ENCODE measurements at places on chromosomes 16 and 17.

DNA sequence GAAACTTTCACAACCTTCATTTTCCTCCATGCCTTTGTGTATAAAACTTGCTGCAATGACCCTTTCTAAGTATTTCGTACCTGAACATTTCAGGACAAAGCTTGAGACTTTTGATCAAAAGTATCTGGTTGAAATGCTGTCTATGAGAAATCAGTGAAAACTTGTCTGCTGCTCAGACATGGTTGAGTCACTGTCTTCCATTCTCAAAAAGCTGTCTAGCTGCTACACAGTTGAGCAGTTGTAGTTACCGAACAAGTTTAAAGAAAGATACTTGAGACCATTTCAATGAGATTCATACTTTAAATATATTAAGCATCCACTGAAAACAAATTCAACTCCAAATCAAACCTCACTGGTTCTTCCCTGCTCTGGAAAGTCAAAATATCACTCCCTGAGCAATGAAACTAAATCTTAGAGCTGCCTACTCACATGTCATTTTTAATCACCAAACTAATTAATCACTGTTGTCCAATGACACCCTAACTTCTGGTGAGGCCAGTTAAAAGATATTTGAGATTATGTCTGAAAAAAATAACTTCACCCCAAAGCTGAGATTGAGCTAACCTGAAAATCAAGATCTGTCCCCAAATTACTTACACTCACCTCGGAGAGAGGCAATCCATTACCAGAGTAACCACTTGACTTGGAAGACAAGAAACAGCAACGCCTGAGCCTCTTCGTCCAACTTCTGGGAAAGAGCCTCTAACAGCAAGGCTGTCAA, 488 bp downstream of the TMEM100 start:
- no peak for DNase-seq

- DNase-seq, result no peak
Measured at GRCh38 chr17:41586863-41587495, at the start of gene KRT14. KRT14 (minus strand) TSS chr17:41586895; CDS start chr17:41586834, 61 bp downstream.

DNA sequence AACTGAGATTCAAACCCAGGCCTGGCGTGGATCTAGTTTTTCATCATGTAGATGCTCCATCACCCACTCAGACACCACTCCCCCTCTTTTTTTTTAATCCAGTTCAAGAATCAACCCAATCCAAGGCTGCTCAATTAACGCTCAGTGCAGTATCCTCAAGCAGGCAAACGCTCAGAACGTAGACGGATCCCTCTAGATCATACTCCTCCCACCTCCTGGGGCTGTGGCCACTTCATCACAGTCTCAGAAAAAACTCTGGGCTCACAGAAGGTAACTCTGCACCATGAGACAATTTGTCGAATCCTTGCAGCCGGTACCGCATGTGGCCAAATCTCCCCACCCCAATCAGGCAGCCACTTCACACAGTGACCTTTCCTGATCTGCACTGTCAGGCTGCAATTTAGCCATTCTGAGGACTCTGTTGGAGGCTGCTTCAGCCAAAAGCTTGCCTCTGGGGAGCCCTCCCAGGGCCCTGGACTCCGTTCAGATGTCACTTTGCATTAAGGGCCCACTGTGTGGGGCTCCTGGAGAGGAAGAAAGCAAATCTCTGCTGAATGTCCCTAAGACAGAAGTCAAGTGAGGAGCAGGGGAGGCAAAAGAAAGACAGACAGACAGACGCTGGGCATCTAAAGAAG, 183.5 kb downstream of the XYLT1 start:
- no peak for DNase-seq

DNA sequence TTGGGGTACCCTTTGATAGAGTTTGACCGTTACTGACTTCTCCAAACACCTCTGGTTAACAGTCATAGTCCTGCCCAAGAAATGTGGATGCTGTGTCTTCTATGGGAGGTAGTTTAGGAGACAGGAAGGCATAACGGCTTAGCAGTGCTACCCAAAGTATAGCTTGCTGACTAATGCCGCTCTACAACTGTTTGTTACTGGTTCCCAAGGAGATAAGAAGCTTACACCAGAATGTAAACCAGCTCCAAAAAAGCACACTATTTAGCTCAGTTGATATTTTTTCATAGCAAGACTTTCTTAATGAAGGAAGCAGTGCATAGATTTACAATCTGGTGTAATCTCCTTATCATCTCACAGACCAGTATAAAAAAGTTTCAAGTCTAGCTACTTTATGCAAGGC, 95.7 kb downstream of the HS3ST3B1 start:
- no peak for DNase-seq

DNA sequence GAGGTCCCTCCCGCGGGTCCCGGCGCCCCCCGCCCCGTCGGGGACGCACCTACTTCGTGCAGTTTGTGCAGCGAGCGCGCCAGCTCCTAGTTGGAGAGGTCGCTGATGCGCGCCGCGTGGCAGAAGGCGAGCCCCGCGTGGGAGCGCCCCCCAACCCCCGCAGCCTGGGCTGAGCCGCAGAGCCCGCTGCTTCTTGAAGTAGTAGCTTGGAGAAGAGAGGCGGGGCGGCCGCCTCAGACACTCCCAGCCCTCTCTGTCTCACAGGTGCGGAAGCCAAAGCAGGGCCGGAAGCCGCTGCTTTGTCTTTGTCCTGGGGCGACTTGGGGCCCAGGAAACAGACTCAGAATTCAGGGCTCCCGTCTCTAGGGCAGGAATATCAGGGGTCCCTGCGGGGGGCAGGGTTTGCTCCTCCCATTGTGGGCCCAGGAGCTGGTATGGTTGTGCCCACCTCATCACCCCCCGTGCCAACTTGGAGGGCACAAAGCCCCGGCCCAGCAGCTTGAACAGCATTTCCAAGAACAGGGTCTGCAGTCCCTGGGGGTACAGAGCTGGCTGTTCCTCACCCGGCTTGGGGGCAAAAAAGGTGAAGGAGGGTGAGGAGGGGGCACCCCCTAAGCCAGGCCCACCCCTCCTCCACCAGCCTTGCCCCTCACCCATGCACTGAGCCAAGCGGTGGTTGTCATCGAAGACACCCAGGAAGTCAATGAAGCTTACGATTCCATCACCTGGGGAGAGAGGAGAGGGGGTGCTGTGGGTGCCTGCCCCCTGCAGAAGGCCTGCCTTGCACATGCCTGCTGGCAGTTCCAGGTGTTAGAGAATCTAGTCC, 13.5 kb downstream of the SPATA32 start:
- DNase-seq, result no peak

- DNase-seq, result no peak
Measured at GRCh38 chr17:38797828-38798227, 1.5 kb downstream of the PIP4K2B start.

DNA sequence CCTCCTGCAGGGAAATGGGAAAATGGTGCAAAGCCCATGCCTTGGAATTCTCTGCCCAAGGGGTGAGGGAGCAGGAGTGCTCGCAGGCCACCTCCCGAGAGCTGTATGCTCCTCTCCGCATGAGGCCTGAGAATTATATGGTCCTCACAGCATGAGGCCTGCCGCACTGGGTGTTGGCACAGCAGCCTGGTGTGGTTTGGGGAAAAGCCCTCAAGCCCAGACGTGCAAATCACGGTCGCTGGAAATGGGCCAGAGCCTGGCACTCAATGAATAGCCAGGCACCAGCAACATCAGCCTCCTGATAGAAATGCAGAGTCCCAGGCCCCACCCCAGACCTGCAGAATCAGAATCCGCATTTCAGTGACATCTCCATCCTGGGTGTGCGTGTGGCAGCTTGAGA, 156.4 kb upstream of the FOXF1 start:
- DNase-seq, result no peak

DNA sequence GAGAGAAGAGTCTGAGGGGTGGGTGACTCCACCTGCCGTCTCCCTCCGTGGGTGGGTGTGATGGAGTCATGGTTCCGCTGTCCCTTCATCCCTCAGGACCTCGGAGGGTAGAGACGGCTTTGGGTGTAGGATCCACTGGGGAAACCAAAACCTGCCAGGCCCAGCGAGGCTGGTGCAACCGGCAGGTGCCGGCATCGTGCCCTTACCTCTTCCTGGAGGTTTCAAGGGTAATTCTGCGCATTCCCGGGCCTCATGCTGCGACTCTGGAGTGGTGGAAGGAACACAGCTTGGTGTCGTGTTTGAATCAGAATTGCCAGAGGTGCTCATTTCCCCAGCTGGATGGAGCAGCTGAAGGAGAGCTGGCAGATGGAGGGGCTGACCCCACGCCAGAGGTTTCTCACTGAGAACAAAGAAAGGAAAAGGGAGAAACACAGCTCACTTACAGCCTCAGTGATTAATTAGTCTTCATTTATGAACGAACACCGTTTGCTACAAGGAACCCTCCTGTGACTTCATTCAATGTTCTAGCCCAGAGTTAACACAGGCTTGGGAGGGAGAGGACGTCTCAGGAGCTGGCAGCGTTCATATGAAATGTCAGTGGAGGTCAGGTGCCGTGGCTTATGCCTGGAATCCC, 16.3 kb upstream of the ATP2A3 start:
- DNase-seq, result peak; percentile 55

DNA sequence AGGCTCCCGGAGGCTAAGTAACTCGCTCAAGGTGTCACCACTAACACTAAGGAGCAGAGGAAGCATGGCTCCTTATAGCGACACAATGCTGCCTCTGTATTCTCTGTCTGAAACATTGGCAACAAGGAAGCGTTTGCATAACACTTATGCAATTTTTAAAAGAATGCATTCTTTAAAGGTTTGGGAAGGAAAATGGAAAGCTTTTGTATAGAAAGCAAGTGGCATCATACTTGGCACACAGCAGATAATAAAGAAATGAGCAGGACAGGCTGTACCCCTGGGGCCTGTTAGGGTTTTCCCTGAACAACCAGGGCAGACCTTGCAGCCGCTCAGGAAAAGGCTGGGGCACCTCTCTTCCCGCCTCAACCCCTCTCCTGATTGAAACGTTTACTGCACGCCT, 36.9 kb downstream of the PPL start:
- DNase-seq, result no peak

DNA sequence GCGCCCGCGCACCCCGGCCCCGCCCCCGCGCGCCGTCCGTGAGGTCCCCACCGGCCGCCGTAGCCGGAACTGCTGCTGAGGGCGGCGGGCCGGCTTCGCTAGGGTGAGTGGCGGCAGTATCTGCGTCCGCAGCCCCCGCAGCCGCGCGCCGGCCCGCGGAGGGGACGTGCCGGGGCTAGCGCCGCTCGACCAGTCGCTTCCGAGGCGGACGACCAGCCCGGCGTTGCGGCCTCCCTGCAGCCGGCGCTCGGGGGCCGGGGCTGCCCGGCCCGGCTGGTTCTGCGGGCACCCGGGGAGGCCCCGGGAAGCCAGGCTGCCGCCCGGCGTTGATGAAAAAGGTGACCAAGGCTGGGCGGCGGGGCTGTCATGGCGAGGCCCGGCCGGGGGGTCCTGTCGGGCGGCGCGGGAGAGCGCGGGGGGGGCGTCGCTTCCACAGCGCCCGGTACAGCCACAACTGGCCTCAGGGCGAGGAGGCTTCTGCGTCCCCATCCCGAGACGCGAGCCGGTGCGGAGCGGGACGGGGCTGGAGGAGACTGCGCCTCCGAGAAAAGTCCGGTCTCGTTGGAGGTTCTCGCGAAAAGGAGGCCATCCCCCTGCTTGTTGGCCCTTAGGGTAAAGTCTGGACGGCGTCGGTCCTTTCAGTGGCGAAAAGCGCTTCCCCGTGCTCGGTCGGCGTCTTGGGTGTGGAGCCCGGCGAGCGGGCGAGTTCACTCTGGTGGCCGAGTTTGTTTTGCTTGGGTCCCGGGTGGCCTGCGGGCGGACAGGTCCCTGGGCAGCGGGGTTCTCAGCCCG, at the start of gene CRAMP1:
Gene CRAMP1, plus strand, starts transcription at position 41 of the 792 bp plus-strand sequence. CDS start 2,280 bp downstream, outside the sequence.
- DNase-seq, result no peak

All from NCI-H1417 treated with DMSO at 0.1 percent for 48 hours (cell line).